ENCODE measurements at places on chromosomes 3 and 15. TPM values are rescaled to one million over a fixed set of nuclear protein-coding genes. Genes with fewer than 3 reads are reported as not detected.

Gene LRIG1
- 51.8 TPM for total RNA-seq

Gene PCLAF
- total RNA-seq = 2.9 TPM

Gene DMXL2
- 147 TPM for total RNA-seq

Gene MAP1A
- total RNA-seq = 24.5 TPM

Gene TM4SF18
- total RNA-seq = 3.7 TPM

Gene CDHR4
- total RNA-seq = not detected

Gene IL16
- total RNA-seq = 0.82 TPM

Gene SQOR
- 2.9 TPM for total RNA-seq

Gene THSD4
- total RNA-seq = 1.6 TPM

Gene FOXL2NB
- total RNA-seq = 0.41 TPM

Gene WDR72
- under 0.01 TPM for total RNA-seq

Gene ARIH2
- total RNA-seq = 59.1 TPM

Gene ISLR
- 12.6 TPM for total RNA-seq

Gene CD200R1
- 0.82 TPM for total RNA-seq

Gene BCHE
- total RNA-seq = 13.9 TPM

Gene ZBED2
- not detected for total RNA-seq

Gene PP2D1
- total RNA-seq = not detected

Gene KIF7
- total RNA-seq = 4.9 TPM

Gene MCF2L2
- total RNA-seq = 42.0 TPM

Gene SLC2A2
- total RNA-seq = not detected

Gene ARGFX
- total RNA-seq = not detected

Gene DUOXA2
- total RNA-seq = not detected

Gene SNTN
- total RNA-seq = not detected

Gene APOD
- total RNA-seq = 2.9 TPM

Gene WDR5B
- 9.4 TPM for total RNA-seq

Gene SLC4A7
- 658 TPM for total RNA-seq

Gene MYRIP
- 10.6 TPM for total RNA-seq

Gene ICE2
- total RNA-seq = 38.3 TPM

Gene RBMS3
- 11.4 TPM for total RNA-seq

Gene DAPK2
- 0.82 TPM for total RNA-seq

Gene SKOR1
- total RNA-seq = 0.41 TPM

Gene LSMEM2
- total RNA-seq = 0.82 TPM

Gene LXN
- 7.3 TPM for total RNA-seq

Gene SLC6A11
- total RNA-seq = 27.3 TPM

Gene LRRC31
- under 0.01 TPM for total RNA-seq

Gene ELL3
- 1.2 TPM for total RNA-seq

Gene SLC9A9
- total RNA-seq = 4.9 TPM

Gene CGNL1
- 5.7 TPM for total RNA-seq

Gene GATM
- total RNA-seq = 91.3 TPM

Gene ITGA11
- 2.0 TPM for total RNA-seq

Measured in frontal cortex (tissue), 4 donors.